ENCODE measurements at places on chromosomes 2 and 18.

DNA sequence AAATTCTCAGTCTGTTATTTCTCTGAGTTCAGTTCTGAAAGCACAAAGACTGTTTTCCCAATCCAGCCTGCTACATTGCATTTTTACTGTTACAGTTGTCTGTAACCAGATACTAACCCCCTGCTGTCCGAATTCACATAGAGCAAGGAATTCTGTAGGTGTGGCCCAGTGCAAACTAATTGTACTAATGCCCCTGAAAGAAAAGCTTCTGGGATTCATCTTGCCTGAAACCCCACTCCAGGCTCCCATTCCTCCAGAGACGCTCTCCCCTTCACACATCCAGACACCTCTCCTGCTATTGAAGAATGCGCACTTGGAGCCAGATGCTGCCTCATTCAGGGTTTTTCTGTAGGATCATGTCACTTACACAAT lies 127.0 kb downstream of the TTC32 start:
- no peak for DNase-seq

- no peak for DNase-seq
These were observed 202.1 kb upstream of the RND3 start for GRCh38 chr2:150689590-150689989.

DNA sequence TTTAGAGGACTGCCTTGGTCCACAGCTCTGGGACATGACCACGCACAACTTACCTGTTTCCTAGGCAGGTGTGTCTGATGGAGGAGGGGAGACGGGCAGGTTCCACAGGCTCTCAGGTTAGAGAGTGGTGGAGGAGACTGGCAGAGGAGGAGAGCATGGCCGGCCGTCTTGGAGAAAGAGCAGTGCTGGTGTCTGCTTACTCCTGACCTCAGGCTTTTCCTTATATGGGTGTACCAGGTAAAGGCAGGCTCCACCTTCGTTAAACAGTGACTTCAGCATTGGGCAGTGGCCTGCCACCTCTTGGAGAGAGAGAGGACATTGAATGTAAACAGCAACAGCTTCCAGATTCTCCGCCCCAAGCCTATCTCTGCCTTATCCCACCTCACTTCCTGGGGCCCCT lies at the start of gene CAPN13:
Gene CAPN13, minus strand, starts transcription at position 198 of the 400 bp plus-strand sequence. CDS start 20,121 bp downstream, outside the sequence.
- no peak for DNase-seq

DNA sequence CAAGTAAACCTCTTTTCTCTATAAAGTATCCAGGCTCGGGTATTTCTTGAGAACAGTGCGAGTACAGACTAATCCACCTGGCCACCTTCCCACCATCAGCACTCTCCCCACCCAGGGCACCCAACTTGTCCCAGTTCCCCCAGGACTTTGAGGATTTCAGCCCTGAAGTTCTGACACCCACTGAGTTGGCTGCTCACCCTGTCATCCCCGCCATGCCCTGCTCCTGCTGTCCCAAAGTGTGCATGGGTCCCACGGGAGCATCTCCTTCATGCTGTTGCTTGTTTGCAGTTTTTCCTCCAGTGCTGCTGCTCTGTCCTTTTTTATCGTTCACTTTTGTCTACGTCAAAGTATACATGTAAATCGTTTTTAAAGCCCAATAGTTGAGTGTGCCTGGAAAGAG lies 273.9 kb downstream of the PHLPP1 start:
- no peak for DNase-seq

DNA sequence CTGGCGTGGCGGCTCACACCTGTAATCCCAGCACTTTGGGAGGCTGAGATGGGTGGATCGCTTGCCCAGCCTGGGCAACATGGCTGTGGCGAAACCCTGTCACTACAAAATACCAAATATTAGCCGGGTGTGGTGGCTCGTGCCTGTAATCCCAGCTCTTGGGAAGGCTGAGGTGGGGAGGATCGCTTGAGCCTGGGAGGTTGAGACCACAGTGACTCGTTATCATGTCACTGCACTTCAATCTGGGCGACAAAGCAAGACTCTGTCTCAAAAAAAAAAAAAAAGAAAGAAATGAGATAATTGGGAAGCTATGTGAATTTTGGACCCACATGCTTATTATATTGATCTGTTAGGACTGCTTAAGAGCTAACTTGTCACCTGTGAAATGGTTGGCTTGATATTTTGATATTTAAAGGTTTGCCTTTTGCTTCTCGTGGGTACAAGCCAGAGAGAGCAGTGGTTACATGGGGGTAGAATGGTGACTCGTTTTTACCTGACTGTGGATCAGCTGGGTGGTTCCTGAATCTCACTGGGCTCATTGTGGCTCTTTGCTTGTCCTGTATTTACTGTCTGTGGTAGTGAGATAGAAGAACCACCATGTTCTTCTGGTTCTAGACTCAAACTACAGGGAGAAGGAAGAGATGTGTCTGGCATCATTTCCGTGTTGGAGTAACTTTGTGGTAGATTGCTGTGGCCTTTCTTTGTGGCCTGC lies 28.9 kb downstream of the ZNF532 start:
- no peak for DNase-seq

DNA sequence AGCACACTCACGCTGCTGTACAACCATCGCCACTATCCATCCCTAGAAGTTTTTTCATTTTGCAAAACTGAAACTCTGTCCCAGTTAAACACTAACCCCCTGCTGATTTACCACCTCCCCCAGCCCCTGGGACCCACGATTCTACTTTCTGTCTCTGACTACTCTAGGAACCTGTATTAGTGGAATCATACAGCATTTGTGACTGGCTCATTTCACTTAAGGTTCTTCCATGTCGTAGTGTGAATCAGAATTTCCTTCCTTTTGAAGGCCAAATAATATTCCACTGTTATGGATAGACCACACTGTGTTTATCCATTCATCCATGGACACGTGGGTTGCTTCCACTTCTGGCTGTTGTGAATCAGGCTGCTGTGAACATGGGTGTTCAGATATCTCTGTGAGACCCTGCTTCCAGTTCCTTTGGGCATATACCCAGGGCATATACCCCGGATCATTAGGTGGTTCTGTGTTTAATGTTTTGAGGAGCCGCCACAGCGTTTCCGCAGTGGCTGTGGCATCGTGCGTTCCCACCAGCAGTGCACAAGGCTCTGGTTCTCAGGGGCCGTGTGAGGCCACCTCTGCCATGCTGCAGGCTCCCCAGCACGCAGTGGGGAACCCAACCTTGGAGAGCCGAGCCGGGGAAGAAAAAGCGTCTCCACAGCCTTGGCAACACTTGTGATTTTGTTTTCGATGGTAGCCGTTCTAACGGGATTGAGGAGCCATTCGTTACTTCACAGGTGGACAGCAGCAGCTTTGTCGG lies 10.1 kb downstream of the RAMP1 start:
- no peak for DNase-seq

- no peak for DNase-seq
These were observed 240.9 kb upstream of the SIX2 start for GRCh38 chr2:45250176-45250575.

DNA sequence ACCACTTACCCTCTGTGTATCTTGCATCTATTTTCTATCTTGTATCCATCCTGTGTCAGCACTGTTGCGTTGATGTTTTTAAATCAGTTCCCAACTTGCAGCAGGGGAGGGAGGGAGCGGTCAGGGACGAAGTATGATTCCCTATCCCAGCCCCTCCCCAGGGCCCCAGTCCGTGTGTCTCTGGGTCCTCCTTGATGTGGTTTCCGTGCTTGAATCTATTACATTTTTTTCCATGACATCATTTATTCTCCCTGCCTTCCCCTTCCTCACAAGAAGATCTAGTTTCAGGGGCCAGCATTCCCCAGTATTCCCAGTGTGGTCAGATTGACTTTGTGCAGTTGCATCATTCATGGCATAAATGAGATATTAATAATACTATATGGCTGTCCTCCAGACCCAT lies 479.3 kb downstream of the PTPRM start:
- no peak for DNase-seq

DNA sequence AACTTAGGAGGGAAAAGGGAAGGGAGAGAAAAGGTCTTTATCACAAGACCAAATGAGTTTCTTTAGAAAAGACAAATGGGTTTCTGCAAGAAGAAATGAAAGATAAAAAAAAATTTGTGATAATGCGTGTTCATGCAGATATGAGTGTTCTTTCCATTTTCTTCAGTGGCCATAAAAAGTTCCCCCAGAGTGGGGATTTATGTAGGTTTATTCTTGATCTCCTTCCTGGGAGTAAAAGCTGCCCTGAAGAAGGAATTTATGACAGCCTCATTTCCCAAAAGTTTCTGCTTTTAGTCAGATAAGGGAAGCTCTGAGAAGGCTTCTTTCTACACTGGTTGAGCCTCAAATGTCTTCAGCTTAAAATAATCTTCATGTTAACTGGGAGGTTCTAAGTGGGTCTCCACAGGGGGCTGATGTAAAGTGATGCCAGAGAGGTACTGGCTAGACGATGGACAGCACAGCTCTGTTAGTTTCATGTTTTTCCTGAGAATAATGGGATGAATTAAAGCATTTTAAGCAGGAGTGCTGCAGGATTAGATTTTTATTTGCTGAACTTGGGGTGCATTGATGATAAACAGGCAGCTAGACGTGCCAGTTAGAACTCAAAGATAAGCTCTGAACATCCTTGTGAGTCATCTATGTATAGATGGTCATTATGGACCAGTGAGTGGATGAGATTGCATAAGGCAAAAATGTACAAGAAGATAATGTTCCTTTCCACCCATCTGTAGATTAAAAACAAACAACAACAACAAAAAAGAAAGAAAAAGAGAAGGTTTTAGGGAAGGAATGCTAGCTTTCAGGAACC lies 99.4 kb upstream of the MSH2 start:
- DNase-seq, result no peak

GRCh38 chr2:26540306-26540705 lies 62.4 kb upstream of the OTOF start:
- DNase-seq, result no peak

GRCh38 chr18:58473071-58473470 lies 155.8 kb downstream of the ALPK2 start:
- no peak for DNase-seq

- peak; percentile 79 for DNase-seq
These were observed at the start of gene CFAP53 for GRCh38 chr18:50266248-50266704. Gene CFAP53, minus strand, starts transcription at chr18:50266495. Its CDS starts 91 bp downstream, at chr18:50266404.

DNA sequence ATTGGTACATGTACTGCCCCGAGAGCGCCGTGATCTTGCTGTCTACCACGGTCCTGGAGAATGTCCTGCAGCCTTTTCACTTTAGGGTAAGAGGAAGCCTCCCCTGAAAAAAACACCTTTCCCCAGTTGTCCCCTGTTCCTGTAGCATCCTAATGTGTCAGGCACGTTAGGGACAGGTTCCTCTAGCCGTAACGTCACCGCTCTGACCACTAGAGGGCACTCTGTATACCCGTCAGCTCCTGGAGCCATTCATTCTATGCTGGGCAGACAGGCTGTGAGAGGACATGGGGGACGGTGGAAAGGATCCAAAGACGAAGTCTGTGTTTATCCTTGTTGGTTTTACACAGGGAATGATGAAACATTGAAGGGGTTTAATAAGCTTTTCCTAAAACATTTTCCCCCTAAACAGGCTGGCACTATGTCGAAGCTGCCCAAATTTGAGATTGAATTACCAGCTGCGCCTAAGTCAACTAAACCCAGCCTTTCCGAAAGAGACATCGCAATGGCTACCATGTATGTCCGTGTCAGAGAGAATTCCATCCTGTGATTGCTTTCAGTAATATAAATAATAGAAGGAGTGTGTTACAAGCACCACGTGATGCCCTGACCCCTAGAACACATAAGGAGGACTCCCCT lies 12.7 kb downstream of the RMC1 start:
- DNase-seq, result peak; percentile 71

DNA sequence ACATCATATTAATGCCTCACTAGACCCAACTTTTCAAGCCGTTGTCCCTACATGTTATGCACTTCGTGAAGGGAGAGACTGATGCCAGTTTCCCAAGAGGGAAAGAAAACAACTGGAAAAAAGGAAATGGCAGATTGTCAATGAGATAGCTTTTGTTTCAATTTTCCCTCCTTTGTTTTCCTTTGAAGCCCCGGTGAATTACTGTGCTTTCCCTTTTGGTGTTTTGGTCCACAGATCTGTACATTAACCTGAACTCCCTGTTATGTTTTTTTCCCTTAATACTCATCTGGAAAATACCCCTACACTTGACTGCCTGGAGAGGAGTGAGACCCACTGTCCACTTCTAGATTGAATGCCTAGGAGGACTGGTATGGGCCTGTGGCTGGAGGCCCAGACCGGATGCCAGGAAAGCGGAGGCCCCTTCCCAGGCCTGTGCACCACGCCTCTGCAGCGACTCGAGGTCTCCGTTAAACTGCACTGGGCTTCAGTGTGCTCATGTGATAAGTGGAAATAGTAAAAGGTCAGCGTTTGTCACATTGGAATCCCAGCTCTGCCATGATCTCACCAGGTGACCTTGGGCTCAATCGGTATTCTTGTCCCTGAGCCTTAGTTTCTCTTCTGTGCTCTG lies 106.4 kb downstream of the GATA6 start:
- no peak for DNase-seq

DNA sequence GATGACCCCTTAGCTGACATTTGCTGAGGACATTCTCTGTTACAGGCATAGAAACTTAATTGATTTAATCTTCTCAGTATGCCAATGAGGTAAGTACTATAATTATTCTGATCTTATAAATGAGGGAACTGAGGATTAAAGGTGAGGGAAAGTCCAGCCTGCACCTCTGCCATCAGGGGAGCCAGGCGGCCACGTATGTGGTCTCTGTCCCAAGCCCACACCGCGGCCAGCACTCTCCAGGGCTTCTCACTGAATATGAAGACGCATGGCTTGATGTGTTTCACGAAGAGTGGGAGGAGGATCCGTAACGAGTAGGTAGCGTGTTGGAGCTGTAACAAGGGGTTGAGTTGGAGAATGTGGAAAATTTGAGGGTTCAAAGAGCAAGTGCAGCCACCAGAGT lies 154.4 kb downstream of the TMEM18 start:
- DNase-seq, result no peak

- no peak for DNase-seq
These were observed 417.4 kb downstream of the LPIN1 start for GRCh38 chr2:12163866-12164265.

DNA sequence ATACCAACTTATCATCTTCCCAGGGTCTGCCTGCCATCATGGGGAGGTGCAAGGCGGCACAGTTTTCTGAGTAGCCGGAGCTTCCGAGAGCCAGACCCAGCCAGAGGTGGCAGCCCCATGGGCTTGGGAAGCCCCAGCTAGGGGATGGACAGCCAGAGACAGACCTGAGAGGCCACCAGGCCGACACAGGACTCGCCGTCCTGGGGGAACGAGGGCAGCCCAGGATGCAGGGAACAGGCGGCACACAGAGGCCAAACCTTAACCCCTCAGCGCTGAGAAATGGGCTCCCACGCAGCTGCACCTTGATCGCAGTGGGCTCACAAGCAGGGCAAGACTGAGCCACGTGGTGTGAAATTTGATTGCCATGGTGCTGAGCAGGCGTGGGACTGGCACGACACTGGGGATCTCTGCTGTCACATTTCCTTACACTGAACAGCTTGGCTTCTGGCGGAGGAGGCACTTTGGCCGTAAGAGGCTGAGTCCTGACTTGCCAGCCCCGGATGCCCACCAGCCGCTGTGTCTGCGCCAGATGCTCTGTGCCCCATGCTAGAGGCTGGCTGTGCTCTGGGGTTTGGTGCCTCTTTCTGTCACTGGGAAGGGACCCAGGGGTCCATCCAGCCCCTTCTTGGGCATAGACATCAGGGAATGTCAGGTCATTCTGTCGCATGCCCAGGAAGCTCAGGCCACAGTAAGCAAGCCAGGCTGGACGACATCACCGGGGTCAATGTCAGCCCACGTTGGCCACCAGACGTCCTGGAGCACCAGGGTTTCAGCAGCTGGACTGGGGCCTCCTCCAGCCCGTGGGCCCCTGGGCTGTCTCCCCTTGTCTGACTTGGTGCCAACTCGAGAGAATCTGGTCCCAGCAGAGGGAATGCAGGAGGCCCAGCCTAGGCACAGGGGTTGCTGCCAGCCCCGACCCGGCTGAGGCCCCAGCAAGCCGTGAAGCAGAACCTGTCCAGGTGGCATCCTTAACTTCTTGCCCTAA lies 312.1 kb upstream of the MYT1L start:
- no peak for DNase-seq

GRCh38 chr18:76389716-76390115 lies 105.3 kb downstream of the ZNF516 start:
- DNase-seq, result no peak
